ENCODE measurements at places on chromosomes 4 and X.

DNA sequence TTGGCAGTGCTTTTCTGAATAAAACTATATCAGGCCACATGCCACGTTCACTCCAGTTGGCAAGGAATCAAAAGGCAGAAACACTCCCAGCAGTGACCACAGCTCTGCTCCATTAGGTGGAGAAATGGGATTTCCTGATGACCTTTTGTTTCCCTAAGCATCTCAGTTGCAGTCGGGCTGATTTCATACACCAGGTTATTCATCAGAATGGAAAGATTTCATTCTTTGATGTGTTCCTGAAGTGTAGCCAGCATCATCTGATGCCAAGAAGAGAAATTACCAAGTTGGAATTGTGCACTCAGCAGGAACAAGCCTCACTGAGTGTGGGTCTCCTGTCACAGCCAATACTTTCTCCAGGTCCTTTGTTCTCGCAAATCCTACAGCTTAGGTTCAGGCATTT is 193.7 kb downstream of the SPATA18 start:
- DNase-seq = no peak

DNA sequence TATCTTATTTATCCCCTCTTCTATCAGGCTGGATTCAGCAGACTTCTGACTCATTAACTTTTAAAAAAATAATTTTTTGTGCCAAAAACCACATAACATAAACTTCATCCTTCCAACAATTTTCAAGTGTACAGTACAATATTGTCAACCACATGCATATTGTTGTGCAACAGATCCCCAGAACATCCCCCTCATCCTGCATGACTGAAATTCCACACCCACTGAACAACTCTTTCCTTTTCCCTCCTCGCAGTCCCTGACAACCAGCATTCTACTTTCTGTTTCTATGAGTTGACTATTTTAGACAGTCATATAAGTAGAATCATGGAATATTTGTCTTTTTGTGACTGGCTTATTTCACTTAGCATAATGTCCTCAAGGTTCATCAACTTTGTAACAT is 2.2 kb upstream of the MID2 start:
- no peak for DNase-seq

DNA sequence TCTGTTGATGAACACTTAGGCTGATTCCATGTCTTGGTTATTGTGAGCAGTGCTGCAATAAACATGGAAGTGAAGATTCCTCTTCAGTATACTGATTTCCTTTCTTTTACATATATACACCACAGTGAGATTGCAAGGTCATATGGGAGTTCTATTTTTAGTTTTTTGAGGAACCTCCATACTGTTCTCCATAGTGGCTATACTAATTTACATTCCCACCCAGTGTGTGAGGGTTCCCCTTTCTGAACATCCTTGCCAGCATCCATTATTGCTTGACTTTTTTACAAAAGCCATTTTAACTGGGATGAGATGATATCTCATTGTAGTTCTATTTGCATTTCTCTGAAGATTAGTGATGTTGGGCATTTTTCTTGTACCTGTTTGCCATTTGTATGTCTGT is 80.5 kb upstream of the GALNT7 start:
- no peak for DNase-seq

- no peak for DNase-seq
These were observed 1.3 kb upstream of the EOLA2 start for GRCh38 chrX:149939655-149939904.

GRCh38 chr4:126137782-126138170 is 823.0 kb downstream of the FAT4 start:
- no peak for DNase-seq

DNA sequence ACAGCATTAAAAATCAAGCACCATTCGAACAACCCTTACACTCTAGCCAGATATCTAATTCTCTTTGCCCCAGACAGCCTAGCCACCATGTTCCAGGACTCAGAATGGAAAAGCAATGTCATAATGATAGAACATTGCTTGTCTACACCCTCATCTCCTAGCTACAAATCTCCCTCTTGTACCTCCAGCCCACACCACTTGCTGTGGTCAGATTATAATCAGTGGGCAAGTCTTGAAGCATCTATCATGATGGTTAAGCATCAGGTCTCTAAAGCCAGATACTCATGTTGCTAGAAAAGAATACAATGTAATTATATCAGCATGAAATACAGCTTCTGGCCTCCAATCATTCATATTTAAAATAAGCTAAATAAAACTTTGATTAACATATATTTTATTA is 268.3 kb downstream of the NPFFR2 start:
- DNase-seq = no peak

DNA sequence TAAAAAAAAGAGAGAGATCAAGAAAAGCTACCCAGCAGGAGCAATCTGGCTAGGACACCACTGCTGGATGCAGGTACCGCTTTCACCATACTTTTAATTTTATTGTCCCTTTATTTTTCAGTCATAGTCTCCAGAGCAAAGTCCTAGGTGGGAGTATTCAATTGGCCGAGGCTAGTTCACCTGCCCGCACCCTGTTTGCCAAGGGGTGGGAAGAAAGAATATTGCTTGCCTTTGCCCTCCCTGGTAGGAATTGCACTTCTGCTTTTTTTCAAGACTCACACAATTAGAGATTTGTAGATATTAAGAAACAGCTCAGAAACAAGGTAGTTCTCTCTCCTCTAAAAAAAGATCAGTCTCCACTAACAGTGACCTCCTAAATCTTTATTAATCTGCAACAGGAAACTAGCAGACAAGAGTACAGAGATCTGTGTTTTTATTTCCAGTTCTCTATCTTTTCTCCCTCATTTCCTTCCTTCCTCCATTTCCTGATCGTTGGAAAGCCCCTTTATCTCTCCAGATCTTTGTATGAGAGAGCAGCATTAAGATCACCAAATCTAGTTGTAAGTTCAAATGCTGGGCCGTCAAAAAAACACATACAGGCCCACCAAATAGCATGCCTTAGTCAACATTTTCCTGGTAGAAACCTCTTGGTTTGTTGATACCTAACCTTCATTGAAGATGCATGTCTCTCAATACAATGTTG is 9.4 kb upstream of the RPGR start:
- no peak for DNase-seq

- DNase-seq = peak; percentile 52
These were observed 5.1 kb downstream of the USP27X start for GRCh38 chrX:49884290-49884862.

- DNase-seq = no peak
These were observed 117.1 kb upstream of the BMP3 start for GRCh38 chr4:80913381-80913780.

GRCh38 chr4:41214136-41214824 is at the start of gene APBB2:
TSS of gene APBB2 (minus strand) at chr4:41214542. CDS start at chr4:41033254, 181,288 bp downstream.
- DNase-seq = peak; percentile 73

DNA sequence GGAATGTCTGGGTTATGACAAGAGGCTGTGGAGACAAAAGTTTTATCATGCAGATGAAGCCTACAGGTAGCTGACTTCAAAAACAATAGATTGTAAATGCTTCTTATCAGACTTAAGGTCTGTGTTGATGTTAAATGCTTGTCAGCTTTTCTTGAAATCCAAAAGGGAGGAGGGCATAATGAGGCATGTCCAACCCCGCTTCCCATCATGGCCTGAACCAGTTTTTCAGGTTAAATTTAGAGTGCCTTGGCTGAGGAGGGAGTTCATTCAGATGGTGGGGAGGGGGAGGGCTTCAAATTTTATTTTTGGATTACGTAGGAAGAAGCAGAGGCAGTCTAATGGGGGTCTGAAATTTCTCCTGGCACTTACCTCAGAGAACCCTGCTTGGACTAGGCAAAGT is 207.7 kb upstream of the HDX start:
- no peak for DNase-seq

DNA sequence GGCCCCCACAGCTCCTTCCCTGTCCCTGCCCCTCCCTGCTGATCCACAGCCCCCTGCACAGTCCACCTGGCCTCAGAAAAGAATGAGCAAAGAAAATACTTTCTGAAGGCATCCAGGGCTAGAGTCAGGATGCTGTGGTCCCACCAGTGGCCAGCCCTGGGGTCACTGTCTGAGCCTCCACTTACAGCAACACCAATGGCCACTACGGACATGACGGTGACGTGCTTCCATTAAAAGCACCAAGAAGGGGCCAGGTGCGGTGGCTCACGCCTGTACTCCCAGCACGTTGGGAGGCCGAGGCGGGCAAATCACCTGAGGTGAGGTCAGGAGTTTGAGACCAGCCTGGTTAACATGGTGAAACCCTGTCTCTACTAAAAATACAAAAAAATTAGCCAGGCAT is 4.0 kb downstream of the JAKMIP1 start:
- DNase-seq = no peak

- DNase-seq = no peak
These were observed 19.2 kb downstream of the MEPE start for GRCh38 chr4:87851953-87852352.

DNA sequence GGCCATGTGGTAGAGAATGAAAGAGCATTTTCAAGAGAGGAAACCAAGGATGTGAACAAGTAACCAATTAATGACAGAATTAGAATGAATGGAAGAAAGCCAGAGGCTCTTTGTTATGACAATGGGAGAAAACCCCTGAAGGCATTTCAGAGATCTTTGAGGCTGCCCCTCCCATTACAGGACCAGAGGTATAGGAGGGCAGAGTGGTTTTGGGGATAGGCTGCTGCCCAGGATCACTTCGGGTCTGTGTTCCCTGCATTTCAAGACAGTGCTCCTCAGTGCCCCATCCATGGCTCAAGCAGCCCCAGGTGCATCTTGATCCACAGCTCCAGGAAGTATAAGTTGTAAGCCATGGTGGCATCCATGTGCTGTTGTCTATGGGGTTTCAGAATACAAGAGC is 124.0 kb upstream of the HPF1 start:
- DNase-seq = no peak

DNA sequence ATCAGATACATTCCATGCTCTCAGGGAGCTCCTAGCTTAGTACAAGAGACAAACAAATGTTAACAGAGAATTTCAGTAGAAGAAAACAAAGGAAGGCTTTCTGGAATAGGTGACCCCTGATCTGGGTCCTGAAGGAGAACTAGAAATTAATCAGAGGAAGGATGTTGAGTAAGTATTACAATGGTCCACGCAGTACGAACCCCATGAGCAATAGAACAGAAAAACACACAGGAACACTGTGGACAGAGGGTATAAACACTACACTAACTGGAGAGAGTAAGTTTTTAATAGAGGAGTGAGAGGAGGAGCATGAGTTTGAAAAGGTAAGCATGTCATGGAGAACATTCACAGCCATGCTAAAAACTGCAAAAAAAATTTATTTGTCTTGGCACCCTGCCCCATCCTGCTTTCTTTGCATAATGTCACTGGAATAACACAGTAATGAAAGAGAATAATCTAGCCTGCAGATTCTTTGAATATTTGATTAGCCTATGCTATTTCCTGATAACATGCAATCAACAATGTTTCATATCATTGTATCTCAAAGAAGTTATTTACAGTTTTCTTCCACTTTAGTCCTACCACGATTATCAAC is 140.3 kb upstream of the ZXDB start:
- DNase-seq = no peak

GRCh38 chr4:143458966-143459365 is 54.5 kb upstream of the SMARCA5 start:
- DNase-seq = no peak

- no peak for DNase-seq
These were observed 916.7 kb downstream of the TECRL start for GRCh38 chr4:63492515-63492914.

DNA sequence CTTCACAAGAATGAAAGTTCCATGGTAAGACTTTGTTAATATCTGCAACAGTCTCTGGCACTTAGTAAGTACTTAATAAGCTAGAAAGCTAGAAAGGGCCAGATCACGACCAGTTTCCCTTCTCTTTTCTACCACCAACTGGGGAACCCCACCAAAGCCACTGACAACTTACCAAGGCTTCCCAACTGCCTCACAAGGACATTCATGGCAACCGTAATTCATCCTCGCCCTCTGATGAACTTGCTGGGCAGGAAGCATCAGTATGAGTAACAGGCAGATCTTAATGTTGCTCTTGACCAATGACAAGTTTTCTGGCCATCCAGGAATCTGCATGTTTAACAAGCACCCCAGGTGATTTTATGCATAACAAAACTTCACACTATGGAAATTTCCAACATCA is 23.2 kb upstream of the ZCCHC13 start:
- DNase-seq = no peak

DNA sequence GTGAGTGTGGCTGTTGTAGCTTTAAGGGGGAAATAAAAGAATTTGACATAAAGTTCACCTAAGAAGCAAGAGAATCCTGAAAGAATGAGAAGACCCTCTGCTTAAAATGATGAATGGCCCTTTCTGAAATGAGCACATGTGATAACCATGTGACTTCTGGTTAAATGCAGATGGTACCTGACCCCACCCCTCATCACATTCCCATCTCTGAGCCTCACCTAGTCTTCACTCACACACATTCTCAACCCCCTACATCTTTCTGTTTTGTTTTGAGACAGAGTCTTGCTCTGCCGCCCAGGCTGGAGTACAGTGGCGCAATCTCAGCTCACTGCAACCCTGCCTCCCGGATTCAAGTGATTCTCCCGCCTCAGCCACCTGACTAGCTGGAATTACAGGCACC is 31.5 kb downstream of the SEPTIN6 start:
- DNase-seq = no peak

- no peak for DNase-seq
These were observed 426.6 kb downstream of the ARHGAP24 start for GRCh38 chr4:85901500-85901899.

DNA sequence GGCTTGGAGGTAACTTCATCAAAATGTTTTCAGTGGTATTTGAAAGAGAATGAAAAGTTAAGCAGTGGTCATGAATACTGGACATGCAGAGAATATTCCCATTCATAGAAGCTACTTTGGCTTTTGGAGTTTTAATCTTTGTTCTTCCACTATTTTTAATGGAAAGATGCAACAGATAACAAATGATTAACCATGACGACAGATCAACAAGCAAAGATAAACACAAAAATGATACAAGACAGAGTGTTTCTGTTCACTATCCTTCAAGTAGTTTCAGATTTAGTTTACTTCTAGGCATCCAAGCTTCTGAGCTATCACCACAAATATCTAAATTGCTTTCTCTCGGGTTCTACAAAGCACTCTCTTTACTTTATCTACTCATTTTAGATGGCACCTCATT is 1004.9 kb upstream of the ADGRL3 start:
- DNase-seq = no peak

GRCh38 chrX:101206471-101206870 is 13.1 kb upstream of the DRP2 start:
- DNase-seq = no peak

Measured in activated naive CD8-positive, alpha-beta T cell treated with anti-CD3 and anti-CD28 coated beads for 36 hours (primary cell).